Activated CD8-positive, alpha-beta memory T cell treated with anti-CD3 and anti-CD28 coated beads, Interleukin-2, amount 10 ng/mL, durations not matched to agents 7 days and 5 days (primary cell): ENCODE measurements at places on chromosomes 5 and 9. TPM values are rescaled to one million over a fixed set of nuclear protein-coding genes. Genes with fewer than 3 reads are reported as not detected.

The ADGRV1 gene
- not detected for total RNA-seq

The LPAR1 gene
- not detected for total RNA-seq

The ADAMTS19 gene
- total RNA-seq, result not detected

The PRR16 gene
- total RNA-seq, result not detected

The FCN2 gene
- total RNA-seq, result not detected

The ANKRD31 gene
- total RNA-seq, result 0.28 TPM

The CCL28 gene
- 11.6 TPM for total RNA-seq

The IL3 gene
- 0.47 TPM for total RNA-seq

The PCDHGB7 gene
- not detected for total RNA-seq

The PCDHGA11 gene
- not detected for total RNA-seq

The FGF10 gene
- not detected for total RNA-seq

The NEUROG1 gene
- not detected for total RNA-seq

The COL15A1 gene
- 0.53 TPM for total RNA-seq

The CCDC192 gene
- total RNA-seq, result not detected

The TMEFF1 gene
- total RNA-seq, result 0.49 TPM

- H3K4me3 ChIP-seq, result no peak overlapping the region
- H3K36me3 ChIP-seq, result no peaks in the 10 kb centered on the region
- H3K4me1 ChIP-seq, result no peaks in the 10 kb centered on the region
- no peak overlapping the region for H3K27ac ChIP-seq
Measured at GRCh38 chr9:91560301-91560700, 136.7 kb upstream of the NFIL3 start.

- H3K4me1 ChIP-seq, result peaks cover 24% of the 10 kb centered on the region
- H3K27ac ChIP-seq, result no peak overlapping the region
- H3K36me3 ChIP-seq, result peaks cover 42% of the 10 kb centered on the region
- H3K4me3 ChIP-seq, result no peak overlapping the region
Measured at GRCh38 chr5:177334781-177335700, 16.4 kb downstream of the LMAN2 start.

DNA sequence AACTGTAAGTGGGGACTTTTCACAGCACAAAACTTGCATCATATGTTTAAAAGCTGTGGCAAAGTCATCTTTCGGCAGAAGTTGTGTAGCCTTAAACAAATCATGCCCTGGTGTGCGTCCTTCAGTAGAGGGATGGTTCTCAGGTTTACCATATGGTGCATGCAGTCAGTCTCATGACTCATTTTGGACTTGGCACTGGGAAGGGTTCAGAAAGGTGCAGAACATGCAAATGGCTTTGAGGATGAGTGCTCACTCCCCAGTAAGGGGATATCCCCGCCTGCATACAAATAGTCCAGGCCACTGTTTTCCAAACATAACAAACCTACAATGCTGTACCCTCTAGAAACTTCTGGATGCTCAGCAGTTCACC, 260.3 kb downstream of the NDUFS4 start:
- peaks cover under 1% of the 10 kb centered on the region for H3K4me1 ChIP-seq
- H3K36me3 ChIP-seq, result no peaks in the 10 kb centered on the region
- H3K27me3 ChIP-seq, result no peaks in the 10 kb centered on the region
- no peak for DNase-seq

DNA sequence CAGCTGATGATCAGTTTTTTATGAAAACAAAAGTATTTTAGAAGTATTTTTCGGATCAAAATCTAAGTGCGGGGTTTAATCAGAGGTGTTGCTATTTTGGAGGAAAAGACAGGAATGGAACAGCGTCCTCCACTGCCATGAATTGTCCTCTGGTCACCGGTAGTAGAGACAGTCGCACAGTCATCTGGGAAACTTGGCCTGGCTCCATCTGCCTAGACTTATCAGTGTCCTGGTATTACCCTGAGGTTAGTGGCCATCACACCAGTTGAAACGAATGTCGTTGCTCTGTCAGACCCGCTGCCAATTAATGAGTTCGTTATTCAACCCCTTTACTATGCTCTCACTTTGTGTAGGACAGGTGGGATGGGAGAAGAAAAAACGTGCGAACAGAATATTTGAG, 8.2 kb downstream of the TLX3 start:
- peaks cover 97% of the 10 kb centered on the region for H3K27me3 ChIP-seq
- H3K36me3 ChIP-seq, result peaks cover 4% of the 10 kb centered on the region
- no peak for DNase-seq
- peaks cover 13% of the 10 kb centered on the region for H3K4me1 ChIP-seq
- no peak overlapping the region for H3K4me3 ChIP-seq

- no peak overlapping the region for H3K4me3 ChIP-seq
- no peaks in the 10 kb centered on the region for H3K27me3 ChIP-seq
- no peak overlapping the region for H3K27ac ChIP-seq
- H3K36me3 ChIP-seq, result no peaks in the 10 kb centered on the region
Measured at GRCh38 chr5:101647861-101648260, 648.2 kb downstream of the SLCO4C1 start.

DNA sequence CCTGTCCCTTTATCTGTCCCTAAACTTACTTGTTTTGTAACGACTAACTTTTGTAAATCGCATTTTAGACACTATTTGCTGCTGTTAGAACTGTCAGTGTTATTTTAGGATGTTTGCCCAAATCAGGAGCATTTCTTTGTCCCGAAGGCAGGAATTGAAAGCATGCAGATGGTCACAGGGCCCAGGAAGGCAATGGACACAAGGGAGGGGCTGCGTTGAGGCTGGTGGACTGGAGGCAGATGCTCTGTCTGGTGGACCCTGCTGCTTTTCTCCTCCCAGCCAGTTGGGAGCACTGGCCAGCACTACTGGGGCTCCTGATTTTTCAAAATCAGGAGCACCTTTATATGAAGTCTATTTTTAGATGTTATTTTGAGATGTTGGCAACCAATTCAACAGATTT, 31.7 kb downstream of the DOCK2 start:
- no peak overlapping the region for H3K27ac ChIP-seq
- H3K36me3 ChIP-seq, result peaks cover 43% of the 10 kb centered on the region
- no peaks in the 10 kb centered on the region for H3K27me3 ChIP-seq

GRCh38 chr5:3307982-3308621, 287.5 kb upstream of the IRX1 start:
- H3K27ac ChIP-seq, result no peak overlapping the region
- no peak overlapping the region for H3K4me3 ChIP-seq
- H3K27me3 ChIP-seq, result no peaks in the 10 kb centered on the region
- no peak for DNase-seq

DNA sequence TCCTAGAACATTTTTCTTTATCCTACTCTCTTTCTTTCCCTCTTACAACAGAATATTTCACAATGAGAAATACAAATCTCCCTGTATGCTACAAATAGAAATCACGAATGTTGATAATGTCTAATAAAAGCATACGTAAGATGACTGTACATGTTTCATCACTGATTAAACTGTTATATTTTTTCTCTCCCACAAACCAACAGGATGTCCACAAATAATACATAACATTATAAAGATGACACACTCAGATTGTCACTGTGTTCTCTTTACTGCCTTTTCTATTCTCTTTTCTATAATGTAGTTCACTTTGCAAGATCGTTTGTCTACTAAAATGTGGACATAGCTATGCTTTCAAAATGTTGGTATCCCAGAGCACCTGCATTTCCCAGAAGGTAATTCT, 90.7 kb upstream of the PARP8 start:
- H3K27ac ChIP-seq, result peak overlapping the region; percentile 24
- H3K36me3 ChIP-seq, result peaks cover 13% of the 10 kb centered on the region
- H3K27me3 ChIP-seq, result no peaks in the 10 kb centered on the region
- DNase-seq, result no peak
- H3K4me1 ChIP-seq, result peaks cover 26% of the 10 kb centered on the region
- no peak overlapping the region for H3K4me3 ChIP-seq

DNA sequence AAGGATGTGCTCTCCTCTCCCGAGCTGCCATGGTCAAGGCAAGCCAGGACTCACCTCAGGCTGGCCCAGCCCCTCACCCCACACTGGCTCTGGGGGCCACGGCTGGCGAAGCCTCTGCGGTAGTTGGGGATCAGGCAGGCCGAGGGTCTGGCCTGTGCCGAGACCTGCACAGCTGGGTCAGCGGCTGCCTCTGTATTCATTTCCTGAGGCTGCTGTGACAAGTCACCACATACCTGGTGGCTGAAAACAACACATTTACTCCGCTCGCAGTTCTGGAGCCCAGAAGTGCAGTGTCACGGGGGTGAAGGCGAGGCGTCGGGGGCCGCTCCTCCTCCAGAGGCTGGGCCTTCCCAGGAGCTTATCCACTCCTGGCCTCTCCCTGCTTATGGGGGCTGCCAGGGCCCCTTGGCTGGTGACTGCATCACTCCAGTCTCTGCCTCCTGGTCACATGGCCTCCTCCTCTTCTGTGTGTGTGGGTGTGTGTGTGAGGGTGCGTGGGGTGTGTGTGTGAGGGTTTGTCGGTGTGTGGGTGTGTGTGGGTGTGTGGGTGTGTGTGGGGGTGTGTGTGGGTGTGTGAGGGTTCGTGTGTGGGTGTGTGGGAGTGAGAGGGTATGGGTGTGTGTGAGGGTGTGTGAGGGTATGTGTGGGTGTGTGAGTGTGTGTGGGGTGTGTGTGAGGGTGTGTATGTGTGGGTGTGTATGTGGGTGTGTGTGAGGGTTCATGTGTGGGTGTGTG, 3.2 kb upstream of the SCGB3A1 start:
- H3K27ac ChIP-seq, result no peak overlapping the region
- peak; percentile 25 for DNase-seq
- H3K27me3 ChIP-seq, result peaks cover 24% of the 10 kb centered on the region
- no peak overlapping the region for H3K4me3 ChIP-seq
- H3K36me3 ChIP-seq, result peaks cover 2% of the 10 kb centered on the region
- H3K4me1 ChIP-seq, result peaks cover 9% of the 10 kb centered on the region

GRCh38 chr9:110912419-110913291, 125.6 kb downstream of the LPAR1 start:
- DNase-seq, result no peak
- H3K4me1 ChIP-seq, result no peaks in the 10 kb centered on the region
- no peaks in the 10 kb centered on the region for H3K27me3 ChIP-seq
- no peaks in the 10 kb centered on the region for H3K36me3 ChIP-seq

GRCh38 chr5:7478459-7478858, 82.5 kb downstream of the ADCY2 start:
- H3K4me3 ChIP-seq, result no peak overlapping the region
- no peaks in the 10 kb centered on the region for H3K4me1 ChIP-seq
- H3K27me3 ChIP-seq, result no peaks in the 10 kb centered on the region
- no peaks in the 10 kb centered on the region for H3K36me3 ChIP-seq
- H3K27ac ChIP-seq, result no peak overlapping the region
- DNase-seq, result no peak

- H3K36me3 ChIP-seq, result no peaks in the 10 kb centered on the region
- no peaks in the 10 kb centered on the region for H3K27me3 ChIP-seq
- H3K27ac ChIP-seq, result no peak overlapping the region
- no peak overlapping the region for H3K4me3 ChIP-seq
Measured at GRCh38 chr9:23586906-23587305, 239.1 kb downstream of the ELAVL2 start.
